LoVo (cell line): ENCODE measurements at places on chromosomes 3 and 15.

DNA sequence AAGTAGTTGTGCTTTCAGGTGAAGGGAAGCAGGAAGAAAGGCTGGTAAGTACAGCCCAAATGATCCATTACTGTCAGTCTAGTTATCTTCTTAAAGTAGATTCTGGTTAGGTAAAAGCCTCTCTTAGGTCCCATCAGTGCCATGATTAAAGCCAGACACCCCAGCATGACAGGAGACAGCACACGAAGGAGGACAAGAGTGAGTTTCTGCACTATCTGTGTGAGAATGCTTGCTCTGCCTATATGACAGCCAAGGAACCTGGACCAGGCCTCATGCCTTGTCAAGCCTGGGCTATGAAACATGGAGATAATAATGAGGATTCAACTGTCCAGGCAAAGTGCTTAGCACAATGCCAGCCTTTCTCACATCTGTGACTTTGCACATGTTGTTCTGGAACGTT lies 13.5 kb upstream of the FILIP1L start:
- DNase-seq = no peak

DNA sequence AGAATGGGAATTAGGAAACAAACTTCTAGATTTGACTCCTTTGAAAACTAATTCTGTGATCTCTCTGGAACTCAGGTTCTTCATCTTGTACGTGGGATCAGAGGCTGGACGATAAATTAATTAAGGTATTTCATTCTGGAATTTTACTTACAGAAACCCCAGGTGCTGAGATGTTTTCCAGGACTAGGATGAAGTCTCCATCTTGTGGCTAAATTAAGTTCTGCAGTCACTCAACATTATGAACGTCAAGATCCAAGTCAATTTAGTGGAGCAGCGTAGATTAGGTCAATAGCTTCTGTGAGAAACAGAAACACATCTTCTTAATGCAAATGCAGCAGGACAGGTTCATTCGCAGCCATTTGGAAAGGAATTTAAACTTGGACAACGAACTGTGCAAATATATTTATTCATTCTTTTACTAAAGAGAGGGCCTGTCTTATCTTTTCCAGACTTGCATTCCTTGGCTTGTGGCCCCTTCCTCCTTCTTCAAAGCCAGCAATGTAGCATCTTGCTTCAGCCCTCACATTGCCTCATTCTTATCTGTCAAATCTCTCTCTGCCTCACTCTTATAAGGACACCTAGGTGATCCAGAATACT lies 26.7 kb upstream of the TMC3 start:
- peak; percentile 63 for DNase-seq

GRCh38 chr3:169640467-169641148 lies 22.9 kb downstream of the MECOM start:
- DNase-seq = no peak

DNA sequence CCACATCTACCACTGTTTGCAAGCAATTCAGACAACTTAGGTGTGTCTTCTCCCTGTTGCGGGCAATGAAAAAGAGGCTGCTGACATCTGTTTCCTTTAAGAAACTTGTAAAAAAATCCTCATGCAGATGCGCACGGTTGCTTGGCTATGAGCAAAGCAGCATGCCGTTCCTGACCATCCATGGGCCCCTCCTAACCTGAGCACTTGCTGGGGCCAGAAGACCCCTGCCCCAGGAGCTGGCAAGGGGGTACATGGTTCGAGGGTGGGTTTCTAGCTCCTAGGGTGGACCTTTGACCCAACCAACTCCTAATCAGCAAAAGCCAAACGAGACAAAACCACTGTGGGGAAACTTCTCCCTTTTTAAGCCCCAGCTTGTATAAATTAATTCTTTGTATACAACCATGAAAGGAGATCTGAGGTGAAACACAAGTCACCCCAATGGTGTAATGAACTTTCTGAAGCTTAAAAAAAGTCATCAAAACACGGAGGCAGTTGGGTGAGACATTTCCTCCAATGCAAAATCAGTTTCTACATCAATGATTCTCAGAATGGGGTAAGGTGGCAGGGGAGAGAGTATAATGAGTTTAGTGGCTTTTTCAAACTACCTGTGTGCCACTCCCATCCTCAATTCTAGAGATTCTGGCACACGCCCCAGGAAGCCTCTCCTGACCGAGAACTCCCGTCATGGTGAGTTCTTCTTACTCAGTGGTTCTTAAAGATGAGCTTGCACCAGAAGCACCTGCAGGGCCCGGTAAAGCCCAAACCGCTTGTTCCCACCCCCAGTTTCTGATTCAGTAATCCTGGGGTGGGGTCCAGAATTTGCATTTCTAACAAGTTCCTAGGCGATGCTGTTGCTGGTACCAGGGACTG lies 44.1 kb downstream of the CPN2 start:
- DNase-seq = no peak

DNA sequence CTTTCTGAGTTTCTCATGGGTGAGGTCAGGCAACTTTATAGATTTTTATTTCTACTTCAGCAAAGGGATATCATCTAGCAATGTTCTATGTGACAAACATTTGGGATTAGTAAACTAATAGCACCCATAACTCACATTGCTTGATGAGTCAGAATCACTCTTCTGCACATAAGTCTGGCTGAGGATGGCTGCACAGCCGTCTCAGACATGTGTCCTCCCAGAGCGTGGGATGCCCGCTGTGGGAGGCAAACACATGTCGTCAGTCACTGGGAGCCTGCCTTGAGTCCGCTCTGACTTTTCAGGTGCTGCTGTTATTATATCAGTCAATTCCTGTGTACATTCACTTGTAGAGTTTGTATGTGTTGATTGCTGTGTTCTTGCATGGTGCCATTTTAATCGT lies 230.7 kb upstream of the TRIM42 start:
- DNase-seq = no peak

- no peak for DNase-seq
Observed at GRCh38 chr3:186299327-186299726, 62.7 kb downstream of the DGKG start.

DNA sequence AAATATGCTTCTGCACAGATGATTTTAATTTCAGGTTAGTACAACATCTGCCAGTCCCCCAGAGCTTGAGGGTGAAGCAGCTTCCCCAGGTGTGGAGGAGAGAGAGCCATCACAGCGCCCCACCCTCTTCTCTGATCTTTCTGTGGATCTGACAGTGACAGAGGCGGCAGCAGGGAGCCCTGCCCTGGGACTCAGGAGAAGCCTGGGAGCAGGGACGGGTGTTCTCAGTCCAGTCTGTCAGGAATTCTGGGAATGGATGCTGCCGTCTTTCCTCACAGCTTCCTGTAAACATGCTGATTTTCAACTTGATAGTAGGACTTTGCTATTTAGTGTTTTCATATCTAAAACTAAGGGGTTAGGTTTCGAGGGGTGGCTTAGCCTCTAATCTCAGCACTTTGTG lies 11.4 kb upstream of the RAB8B start:
- DNase-seq = no peak

DNA sequence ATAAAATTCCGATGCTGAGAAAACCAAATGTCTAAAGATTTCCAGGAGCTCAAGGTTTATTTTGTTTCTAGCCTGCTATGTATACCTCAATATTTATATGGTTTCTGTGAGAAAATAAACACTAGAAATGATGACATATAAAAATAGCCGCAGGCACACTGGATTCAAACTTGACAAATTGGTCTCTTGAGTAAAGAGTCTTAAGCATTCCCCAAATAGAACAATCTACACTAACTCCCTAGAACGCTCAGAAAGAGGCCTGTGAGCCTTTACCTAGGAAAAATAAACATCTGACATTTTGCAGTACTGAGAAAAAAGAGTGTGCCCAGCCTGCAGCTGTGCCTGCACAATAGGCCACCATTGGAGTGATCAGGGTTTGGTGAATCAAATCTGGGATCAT lies 75.2 kb downstream of the NEK10 start:
- no peak for DNase-seq

DNA sequence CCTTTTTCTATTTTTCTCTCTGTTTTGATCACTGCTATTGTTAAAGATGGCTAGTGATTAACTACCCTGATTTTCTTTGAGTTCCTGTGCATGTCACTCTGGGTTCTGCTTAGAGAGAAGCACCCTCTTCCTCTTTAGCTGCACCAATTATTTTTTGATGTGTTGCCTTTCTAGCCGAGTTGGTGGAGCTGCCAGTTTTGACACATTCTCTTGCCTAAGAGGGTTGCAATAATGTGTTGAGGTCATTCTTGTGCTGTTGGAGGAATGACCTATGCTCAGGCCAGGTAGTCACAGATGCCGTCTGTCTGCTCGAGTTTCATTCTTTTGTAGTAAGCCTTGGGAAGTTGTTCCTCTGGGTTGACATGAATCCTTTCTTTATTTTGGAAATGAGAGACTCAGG lies 84.6 kb upstream of the DPH6 start:
- DNase-seq = no peak

GRCh38 chr3:124774841-124775402 lies 44.7 kb downstream of the UMPS start:
- DNase-seq = no peak

- no peak for DNase-seq
Observed at GRCh38 chr15:75811626-75812025, 31.6 kb upstream of the UBE2Q2 start.

- DNase-seq = no peak
Observed at GRCh38 chr3:73299184-73299691, 237.8 kb downstream of the EBLN2 start.

DNA sequence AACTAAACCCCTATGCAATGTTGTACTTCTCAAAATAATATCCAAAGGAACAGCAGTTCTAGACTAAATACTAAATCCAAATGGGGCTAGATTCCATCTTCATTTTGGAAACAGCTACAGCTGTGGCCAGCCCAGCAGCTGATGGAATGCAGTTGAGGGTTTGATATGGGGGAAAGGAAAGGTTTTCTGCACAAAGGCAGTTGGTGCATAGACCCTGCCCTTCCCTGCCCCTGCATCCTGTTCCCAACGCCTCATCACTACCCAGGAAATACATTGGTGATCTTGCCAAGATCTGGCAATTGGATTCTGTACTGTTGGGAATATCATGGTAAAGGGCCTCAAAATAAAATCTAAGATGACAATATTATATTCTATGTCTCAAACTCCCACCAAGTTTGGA lies 43.9 kb downstream of the DTWD1 start:
- DNase-seq = no peak
